AML-193 (cell line): ENCODE measurements at places on chromosomes 11 and 22.

- DNase-seq: no peak
Observed at GRCh38 chr22:46815559-46815895, 53.1 kb downstream of the TBC1D22A start.

DNA sequence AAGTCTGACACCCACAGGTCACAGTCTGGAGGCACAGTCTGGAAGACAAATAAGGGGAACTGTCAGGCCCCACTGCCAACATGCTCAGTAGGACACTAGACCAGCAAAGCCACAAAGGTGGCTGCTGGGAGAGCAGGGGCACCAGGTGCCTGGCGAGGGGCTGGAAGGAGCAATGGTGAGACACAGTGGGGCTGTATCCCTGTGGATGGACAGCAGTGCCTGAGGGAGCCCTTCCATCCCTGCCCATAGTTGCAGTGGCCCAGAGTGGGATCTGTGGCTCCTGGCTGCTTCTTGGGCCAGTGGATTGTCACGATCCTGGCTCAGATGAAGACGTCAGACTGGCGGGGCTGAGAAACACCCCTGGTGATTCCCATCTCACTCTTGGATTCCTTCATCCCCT, 154.6 kb downstream of the DSCAML1 start:
- no peak for DNase-seq

DNA sequence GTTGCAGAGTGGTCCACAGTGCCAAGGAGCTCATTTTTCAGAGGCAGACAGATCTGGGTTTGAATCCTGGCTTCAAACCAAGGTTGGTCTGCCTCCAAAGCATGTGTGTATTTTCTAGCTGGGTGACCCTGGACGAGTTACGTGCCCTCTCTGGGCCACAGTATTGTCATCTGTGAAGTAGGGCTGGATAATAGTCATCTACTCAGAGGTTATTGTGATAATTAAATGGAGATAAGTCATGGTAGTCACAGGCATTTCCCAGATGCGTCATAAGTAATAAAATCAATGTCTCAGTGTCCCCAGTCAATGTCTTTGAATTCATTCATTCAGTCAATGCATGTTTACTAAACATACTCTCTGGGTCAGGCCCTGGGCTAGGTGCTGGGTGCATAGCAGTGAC, 8.6 kb downstream of the OMP start:
- DNase-seq: no peak

DNA sequence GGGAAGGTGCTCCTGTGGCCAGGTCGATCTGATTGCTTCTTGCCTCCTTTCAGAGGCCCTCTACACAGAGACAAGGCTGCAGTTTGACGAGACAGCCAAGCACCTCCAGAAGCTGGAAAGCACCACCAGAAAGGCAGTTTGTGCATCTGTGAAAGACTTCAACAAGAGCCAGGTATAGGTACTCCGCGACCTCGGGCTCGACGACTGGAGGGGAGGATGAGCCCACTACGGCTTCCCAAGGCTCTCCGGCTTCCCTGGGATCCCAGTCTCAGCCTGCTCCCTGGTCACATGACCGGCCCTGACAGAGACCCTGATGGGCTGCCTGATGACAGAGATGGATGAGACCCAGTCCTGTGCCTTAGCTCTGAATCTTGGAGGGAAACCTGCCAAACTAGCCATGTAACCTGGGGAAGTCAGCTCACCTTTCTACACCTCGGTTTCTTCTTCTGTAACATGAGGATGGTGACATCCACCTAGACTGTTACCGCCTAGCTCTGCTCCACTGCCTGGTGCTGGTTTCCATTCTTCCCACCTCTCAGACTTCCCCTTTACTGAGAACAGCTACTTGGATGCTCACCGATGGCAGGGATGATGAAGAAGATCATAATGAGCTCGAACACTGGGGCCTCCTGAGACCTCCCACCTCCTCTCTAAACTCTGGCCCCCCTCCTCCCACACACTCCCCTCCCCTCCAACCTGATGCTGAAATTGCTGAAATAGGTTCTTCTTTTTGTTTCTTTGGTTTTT, 8.9 kb downstream of the RIBC2 start:
- no peak for DNase-seq

- no peak for DNase-seq
Observed at GRCh38 chr22:17884893-17885292, 110.6 kb upstream of the BID start.

DNA sequence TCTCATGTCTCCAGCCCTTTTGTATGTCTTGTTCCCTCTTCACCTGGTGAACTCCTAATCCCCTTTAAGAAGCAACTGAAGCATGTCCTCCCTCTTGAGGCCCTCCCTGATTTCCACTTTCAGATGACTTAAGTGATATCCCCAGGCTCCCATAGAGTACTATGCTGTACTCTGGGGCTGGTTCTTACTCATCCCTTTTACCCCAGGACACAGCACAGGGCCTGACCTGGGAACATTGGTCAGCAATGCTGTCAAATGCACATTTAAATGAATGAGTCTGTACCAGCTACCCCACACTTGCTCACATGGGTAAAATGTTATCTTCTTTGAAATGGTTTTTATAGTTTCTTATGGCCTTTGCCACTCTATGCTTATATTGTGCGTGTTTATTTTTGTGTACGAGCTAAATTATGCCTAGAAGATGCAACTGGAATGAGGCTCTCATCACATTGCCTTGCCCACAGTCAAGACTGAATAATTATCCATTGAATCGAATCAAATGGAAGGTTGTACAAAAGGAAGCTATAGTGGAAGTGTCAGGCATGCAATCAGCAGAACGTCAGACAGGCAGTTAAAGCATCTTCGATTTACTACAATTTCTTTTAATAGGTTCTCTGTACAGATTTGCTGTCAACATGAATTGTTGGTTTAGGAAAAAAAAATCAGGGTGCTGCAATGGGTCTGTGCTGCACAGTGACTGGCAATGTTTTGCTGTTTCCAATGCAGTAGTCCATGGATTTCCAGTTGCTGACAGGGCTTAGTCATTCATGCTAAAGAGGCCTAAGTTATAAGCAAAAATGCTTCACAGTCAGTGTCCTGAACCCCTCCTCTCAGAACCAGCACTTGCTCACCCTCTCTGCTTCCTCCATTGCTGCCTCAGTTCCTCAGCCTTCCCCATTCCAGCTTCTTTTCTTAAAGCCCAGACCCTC, 79.5 kb downstream of the PARVA start:
- no peak for DNase-seq

- no peak for DNase-seq
Observed at GRCh38 chr22:20095521-20095920, 15.5 kb downstream of the DGCR8 start.

GRCh38 chr22:25134028-25134427, 65.6 kb upstream of the CRYBB3 start:
- no peak for DNase-seq

DNA sequence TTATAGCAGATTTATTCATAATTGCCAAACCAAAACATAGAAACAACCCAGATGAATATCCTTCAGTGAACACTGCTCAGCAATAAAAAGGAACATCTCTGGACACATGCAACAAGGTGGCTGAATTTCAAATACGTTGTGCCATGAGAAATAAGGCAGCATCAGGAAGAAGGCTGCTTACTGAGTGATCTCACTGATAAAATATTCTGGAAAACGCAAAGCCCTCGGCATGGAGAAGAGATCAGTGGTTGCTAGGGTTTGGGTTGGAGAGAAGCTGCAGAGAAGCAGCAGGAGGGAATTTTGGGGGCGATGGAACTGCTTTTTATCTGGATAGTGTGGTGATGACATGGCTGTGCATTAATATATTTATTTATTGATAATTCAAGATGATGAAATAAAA, 11.0 kb upstream of the SHANK2 start:
- no peak for DNase-seq

DNA sequence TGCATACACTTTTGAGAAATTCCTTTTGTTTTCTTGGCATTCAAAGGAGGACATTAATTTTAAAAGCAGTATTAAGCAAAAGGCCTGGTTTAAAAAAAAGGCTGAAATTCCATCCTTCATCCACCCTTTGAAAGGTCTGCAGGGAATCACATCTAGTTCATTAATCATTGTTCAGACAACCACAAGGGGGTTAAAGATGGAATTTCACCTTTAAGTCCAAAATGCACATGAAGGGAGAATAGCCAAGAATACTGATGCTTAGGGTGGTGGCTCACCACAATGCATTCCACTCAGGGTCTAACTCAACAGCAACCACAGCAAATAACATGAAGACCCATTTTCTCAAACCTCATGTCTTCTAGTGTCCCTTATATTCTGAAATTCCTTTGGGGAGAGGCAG, 256.9 kb downstream of the CADM1 start:
- DNase-seq: no peak

DNA sequence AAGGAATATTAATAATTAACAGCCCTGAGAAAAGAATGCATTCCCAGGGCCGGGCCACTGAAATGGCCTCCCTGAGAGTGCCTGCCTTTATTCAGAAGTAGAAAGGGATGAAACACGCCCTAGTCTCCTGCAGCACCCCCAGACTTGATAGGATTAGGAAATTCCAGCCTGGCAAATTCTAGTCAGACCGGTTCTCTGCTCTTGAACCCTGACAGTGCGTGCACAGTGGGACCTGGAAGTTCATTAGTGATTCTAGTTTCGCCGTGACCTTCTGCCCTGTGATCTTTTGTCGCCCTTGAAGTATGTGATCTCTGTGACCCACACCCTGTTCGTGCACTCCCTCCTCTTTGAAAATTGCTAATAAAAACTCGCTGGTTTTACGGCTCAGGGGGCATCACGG, 2.1 kb upstream of the GSTP1 start:
- DNase-seq: no peak

DNA sequence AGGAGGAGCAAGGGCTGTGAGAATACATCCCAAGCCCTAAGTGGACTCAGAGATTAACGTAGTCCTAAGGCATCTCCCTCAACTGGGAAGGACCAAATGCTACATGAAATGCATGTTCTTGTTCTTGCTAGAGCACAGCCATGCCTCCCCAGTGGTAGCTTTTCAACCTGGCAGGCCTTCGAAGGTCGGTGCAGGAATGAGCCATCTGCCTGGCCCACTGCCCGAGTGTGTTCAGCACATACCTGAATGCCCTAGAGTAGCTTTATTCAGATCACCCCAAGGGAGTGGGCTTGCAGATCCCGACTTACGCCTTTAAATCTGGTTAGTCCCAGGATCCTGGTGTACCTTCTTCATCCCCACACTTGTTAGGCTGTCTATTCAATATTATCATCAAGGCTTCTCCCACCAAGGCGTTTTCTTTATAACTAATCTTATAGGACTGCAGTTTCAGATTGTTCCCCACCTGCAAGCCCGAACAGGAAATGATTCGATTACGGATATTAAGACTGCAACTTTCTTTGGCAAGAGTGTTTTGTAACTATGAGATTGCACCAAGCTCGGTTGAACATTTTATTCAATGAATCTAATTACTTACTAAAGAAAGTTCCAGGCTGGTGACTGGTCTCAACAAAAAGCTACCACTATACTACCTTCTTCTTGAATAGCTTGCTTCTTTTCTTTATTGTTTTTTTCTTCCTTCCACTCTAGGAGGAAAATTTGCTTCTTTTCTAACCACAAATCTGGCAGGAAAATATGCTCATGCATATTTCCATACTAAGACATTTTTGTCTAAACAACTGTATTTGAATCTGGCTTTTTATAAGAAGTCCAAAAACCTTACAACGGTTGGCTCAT, 115.6 kb downstream of the SGSM3 start:
- DNase-seq: no peak

DNA sequence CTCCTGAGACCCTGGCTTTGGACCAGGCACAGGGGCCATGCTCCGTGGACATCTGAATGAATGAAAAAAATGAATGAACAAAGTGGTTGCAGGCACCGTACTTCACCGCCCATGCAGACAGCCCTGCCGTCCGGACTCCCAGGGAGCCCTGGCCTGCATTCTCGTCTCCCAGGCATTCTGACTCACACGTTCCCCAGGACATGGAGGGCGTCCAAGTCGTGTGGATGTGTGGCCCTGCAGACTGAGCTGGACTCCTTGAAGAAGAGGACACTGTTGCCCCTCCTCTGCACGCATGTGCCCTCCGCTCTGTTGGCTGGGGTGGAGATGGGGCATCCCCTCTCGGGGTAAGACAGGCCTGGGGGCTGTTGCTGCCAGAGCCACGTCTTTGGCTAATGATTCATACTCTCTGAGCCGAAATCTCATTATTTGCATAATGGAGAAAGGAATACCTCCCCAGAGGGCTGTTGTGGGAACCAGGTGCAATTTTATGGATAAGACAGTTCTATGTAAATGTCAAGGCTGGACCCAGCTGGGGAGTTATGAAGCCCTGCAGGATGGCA, 49.7 kb downstream of the RTL6 start:
- DNase-seq: no peak

DNA sequence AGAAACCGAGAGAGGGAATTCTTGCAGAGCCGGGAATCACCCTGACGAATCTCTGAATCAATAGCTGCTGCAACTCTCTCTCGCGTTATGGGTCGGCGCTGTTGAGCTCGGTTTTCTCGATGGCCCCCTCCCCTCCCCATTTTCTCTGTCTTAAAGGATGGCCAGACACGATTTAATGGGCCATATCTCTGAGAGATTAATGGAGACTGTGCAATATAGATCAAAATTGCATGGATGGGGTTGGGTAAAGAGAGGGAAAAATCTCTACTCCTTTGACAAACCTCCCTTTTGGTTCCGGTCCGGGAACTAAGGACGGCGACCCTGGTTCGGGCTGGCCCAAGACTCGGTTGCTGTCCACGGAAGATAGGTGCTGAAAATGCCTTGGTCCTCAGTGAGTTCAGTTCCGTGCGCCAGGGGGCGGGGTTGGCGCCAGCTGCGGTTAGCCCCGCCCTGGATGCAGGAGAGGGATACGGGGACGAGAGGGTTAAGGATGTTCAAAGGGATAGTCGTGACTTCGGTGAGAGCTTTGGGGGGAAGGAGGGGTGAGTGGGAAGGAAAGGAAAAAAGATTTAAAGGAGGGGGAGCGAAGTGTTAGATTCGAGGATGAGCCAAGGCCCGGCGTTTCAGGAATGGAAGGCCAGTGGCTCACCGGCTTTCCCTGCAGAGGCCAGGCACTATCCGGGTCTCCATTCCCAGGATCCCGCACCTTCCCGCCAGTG, 103.6 kb upstream of the HSD17B12 start:
- no peak for DNase-seq

GRCh38 chr11:114036147-114036811, 23.2 kb upstream of the ZBTB16 start:
- DNase-seq: peak; percentile 8

DNA sequence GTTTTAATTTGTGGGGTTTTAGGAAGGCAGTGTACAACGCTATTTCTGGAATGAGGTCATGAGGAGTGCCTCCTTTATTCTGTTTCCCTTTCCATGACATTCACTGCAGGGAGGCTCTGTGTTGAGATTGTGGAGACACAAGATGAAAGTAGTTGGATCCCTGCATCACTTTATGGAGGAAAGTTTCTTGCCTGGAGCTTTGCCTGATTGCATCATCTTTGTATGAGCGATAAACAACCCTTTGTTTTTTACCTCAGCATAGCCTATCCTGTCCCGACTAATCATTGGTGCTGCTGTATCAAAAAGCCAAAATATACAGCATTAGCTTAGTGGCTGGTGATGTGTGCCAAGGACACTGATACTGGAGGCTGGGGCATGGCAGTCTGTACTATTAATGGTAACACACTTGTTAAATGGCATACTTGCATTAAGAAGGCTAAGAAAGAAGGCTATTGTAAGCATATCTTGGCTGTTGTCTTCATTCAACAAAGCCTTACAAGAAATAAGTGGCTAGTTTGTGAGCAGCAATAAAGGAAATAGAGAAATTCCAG, 31.2 kb upstream of the SLC5A4 start:
- no peak for DNase-seq
